ENCODE measurements at places on chromosomes 3 and 15. TPM values are rescaled to one million over a fixed set of nuclear protein-coding genes. Genes with fewer than 3 reads are reported as not detected.

DPPA4 gene
- polyA plus RNA-seq = not detected

IMPG2 gene
- polyA plus RNA-seq = 0.02 TPM

FBLN2 gene
- polyA plus RNA-seq = 2.7 TPM

GPR87 gene
- polyA plus RNA-seq = 75.3 TPM

IQCF5 gene
- polyA plus RNA-seq = not detected

RUBCN gene
- 8.2 TPM for polyA plus RNA-seq

MKRN3 gene
- polyA plus RNA-seq = 1.5 TPM

NIPA2 gene
- 21.1 TPM for polyA plus RNA-seq

KBTBD8 gene
- polyA plus RNA-seq = 0.56 TPM

UQCRC1 gene
- 264 TPM for polyA plus RNA-seq

UCN2 gene
- polyA plus RNA-seq = 2.3 TPM

RFTN1 gene
- 2.1 TPM for polyA plus RNA-seq

ROPN1B gene
- polyA plus RNA-seq = 0.06 TPM

ZNF619 gene
- polyA plus RNA-seq = 1.1 TPM

GUCA1C gene
- polyA plus RNA-seq = not detected

LRRN1 gene
- 0.10 TPM for polyA plus RNA-seq

CASR gene
- not detected for polyA plus RNA-seq

TRIM71 gene
- polyA plus RNA-seq = not detected

PSTPIP1 gene
- 2.5 TPM for polyA plus RNA-seq

GOLGA6B gene
- not detected for polyA plus RNA-seq

MUC20 gene
- polyA plus RNA-seq = 126 TPM

MBNL1 gene
- 28.6 TPM for polyA plus RNA-seq
